GM03348 (cell line): ENCODE measurements at places on chromosomes 3 and 15.

DNA sequence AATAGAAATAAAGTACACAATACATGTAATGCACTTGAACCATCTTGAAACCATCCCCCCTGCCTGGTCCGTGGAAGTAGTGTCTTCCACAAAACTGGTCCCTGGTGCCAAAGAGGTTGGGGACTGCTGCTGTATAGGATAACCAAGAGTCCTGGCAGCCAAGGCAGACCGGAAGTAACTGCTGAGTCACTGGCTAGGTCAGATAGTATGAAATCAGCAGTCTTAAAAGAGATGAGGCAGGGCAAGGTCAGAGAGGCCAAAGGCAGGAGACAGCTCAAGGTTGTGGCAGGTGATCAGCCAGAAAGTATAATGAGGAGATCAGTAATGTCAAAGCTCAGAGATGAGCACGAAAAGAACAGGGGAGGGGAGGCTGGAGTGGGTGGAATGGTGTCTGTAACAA is 60.2 kb downstream of the MAP3K13 start:
- DNase-seq, result peak; percentile 4

- no peak for DNase-seq
These were observed 3.2 kb upstream of the FEM1B start for GRCh38 chr15:68274201-68274848.

GRCh38 chr15:96494505-96494904 is 164.0 kb downstream of the NR2F2 start:
- DNase-seq, result no peak

GRCh38 chr3:13654330-13655060 is 105.6 kb downstream of the FBLN2 start:
- DNase-seq, result no peak

- DNase-seq, result no peak
These were observed 19.0 kb upstream of the HTR3E start for GRCh38 chr3:184077881-184078280.

GRCh38 chr3:159765030-159765859 is 223.4 kb upstream of the IL12A start:
- DNase-seq, result peak; percentile 93

DNA sequence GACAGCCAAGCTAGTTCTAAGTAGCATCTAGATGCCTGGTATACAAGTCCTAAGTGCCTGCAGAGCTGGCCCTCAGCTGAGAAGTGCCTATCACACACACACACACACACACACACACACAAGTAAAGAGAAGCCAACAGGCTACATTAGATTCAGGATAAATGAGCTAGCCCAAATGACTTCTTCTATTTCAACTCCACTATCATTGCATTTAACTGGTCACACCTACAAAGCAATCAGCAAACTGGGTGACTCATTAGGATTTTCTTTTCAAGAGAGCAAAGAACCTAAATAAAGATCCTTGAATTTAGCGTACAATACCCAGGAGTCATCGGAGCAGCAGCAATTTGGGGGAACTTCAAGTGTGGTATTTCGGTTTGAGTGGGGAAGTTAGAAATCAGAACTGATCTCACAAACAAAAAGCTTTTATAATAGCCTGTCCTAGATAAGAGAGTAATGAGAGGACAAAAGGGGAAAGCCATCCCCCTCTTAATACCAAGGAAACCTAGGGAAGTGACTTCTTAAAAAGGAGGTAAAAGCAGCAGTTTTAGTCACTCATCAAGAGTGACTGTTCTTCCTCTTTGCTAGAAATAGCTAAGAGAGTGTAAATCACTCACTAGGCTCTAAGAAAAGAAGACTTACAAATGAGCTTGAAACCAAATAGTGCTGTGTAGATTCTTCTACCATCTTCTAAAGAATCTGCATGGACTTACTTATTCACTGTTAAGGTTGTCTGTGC is 112.7 kb downstream of the TNIK start:
- DNase-seq, result no peak

GRCh38 chr15:63240109-63240508 is 37.3 kb upstream of the APH1B start:
- no peak for DNase-seq

GRCh38 chr3:64625381-64625780 is 62.4 kb downstream of the ADAMTS9 start:
- no peak for DNase-seq

- DNase-seq, result no peak
These were observed 56.0 kb downstream of the ADAMTS17 start for GRCh38 chr15:100285641-100286295.

DNA sequence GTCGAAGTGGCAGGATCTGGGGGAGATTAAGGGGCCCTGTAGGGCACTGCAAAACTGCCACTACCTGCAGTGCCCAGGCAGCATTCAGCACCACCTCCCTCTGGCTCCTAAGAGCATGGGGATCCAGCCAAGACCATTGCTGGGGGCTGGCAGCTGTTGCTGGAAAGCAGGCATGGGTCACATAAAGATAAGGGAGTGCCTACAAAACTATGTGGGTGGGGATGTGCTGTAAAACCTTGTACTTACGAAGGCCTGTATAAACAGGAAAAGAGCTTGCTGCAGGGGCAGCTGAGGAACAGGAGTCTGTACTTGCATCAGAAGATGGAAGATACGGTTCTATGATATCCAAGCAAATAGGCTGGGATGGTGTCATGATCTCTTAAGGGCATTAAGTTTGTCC is 27.1 kb downstream of the IL20RB start:
- peak; percentile 18 for DNase-seq

DNA sequence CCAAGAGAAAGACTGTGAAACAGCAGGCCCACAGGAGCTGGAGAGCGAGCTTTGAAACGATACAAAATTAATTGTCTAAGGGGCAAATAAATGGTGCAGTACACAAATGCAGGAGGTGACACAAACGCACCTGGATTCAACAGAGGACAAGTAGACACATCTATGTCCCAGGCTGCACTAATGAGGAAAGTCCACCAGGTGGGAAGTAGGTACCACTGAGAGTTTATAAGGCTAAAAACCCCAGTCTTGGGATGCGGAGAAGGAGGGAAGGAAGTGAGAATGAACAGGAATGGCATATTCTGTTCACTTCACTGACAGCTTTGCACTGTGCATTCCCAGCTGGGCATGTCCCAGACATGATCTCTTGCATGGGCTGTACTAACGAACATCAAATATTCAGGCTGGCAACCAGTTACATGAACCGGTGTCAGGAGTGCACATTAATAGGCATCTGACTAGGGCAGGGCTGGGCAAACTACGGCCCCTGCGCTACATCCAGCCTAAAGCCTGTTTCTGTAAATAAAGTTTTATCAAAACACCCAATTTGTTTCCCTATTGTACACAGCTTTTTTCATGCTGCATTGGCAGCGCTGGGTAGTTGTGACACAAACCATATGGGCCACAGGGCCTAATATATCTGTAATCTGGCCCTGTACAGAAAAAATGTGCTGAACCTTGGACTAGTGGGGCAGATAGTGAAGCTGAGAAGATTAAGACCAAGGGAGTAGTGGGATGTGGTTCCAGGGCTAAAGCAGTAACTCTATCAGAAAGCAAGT is 107.0 kb downstream of the IGF2BP2 start:
- DNase-seq, result no peak

GRCh38 chr3:86481031-86481430 is 509.9 kb downstream of the VGLL3 start:
- DNase-seq, result no peak

DNA sequence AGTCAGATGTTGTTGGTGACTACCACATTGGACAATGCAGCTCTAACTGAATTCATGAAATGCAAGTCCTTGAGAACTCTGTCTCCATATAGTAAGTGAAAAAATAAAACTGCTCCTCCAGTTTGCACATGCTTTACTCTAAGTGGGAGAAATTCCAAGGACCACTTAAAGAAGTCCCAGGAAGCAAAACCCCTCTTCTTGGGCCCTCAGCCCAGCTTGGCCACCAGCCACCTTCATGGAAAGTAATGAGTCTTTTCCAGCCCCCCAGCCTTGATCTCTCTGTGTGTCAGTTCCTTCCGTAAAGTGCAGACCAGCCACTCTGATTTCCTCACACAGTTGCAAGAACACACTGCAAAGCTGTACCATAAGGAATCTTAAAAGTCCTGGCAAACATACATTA is 34.5 kb downstream of the DAPK2 start:
- no peak for DNase-seq

- no peak for DNase-seq
These were observed 7.3 kb downstream of the SST start for GRCh38 chr3:187662848-187663409.

DNA sequence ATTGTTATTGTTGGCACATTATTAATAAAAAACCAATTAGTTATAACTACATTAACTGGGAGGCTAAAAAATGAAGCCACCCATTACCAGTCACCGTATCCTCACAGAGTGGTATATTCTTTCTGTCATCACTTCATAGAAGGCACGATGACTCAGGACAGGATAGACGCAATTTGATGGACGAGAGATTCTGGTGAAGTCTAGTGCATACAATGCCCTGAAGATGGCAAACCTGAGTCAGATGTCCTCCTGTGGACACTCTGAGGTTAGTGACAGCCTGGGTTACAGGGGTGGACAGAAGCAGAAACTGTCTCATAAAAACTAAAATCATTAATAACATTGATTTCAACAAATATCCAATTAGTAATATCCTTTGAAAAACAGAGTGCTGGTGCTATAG is 150.3 kb downstream of the SLC9A9 start:
- DNase-seq, result no peak

DNA sequence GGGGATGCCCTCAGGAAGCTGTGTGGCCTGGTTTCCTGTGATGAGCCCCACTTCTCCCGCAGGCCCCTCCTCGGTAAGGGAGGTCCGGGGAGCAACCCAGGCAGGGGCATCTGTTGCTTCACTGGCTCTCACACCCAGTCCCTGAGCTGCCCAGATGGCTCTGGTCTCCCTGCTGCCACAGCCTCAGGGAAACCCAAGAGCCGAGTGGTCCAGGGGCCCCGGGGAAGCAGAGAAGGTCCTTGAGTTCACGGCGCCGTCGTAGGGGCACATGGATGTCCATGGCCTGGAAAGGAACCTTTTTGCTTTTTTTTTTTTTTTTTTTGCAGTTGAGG is 13.3 kb upstream of the LRRC15 start:
- DNase-seq, result no peak

GRCh38 chr15:75193976-75194375 is 7.7 kb upstream of the C15orf39 start:
- DNase-seq, result no peak

GRCh38 chr3:89358281-89358680 is 250.9 kb downstream of the EPHA3 start:
- no peak for DNase-seq

- peak; percentile 41 for DNase-seq
These were observed 942.0 kb downstream of the SQOR start for GRCh38 chr15:46576646-46577395.

- no peak for DNase-seq
These were observed 65.5 kb upstream of the NPHP3 start for GRCh38 chr3:132787616-132788300.

GRCh38 chr15:78976691-78977090 is 31.8 kb upstream of the CTSH start:
- DNase-seq, result no peak
